Fibroblast of pulmonary artery (primary cell): ENCODE measurements at places on chromosomes 6 and 20.

DNA sequence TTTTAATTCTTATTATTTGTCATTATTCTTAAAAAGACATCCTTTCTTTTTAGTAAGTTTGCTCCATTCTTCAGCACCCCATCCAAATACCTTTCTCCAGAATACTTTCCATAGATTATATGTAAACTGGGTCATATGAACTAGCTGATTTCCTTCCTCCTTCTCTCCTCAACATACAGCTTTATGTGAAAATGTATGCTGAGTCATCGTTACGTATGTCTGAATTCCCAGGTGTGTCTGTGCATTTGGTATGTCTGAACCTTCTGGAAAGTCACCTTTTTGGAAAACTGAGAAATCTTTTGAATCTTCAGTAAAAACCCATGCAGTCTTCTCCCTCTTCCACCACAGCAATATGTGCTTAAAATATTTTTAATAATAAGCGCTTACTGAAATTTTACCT lies 264.5 kb downstream of the EYA4 start:
- DNase-seq: no peak

DNA sequence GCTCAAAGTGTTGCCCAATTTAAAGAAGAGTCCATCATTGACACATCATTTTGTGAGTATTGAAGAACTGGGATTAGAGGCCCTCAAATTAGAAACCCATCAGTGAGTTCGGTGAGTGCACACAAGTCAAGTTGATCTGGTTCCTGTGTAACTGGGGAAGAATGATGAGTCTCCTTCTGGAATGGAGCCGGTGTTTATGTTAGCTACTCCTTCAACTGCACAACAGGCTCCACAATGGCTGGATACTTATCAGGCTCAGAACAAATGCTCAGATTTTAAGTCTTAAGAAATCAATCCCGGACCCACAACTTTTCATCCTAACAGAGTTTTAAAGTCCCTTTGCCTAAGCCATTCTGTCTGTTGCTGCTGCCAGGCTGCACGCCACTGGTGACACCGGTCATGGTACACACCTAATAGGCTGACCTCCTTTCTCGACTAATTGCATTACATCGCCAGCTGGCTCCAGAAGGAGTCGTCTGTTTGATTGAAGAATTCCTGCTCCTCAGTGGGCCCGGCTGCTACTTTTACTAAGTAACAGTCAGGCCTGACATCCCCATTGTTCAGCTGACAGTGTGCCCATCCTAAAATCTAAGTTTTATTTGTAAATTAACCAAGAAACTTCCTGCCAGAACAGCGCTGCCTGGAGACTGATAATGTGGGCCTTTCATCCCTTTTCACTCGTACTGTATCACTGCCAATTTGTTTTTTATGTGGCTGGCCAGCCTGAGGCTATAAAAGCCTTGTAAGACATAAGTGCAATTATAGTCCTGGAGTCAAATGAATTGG lies 130.4 kb downstream of the INSM1 start:
- peak; percentile 4 for DNase-seq

GRCh38 chr6:89290401-89291155 lies 24.5 kb downstream of the GABRR2 start:
- no peak for DNase-seq

DNA sequence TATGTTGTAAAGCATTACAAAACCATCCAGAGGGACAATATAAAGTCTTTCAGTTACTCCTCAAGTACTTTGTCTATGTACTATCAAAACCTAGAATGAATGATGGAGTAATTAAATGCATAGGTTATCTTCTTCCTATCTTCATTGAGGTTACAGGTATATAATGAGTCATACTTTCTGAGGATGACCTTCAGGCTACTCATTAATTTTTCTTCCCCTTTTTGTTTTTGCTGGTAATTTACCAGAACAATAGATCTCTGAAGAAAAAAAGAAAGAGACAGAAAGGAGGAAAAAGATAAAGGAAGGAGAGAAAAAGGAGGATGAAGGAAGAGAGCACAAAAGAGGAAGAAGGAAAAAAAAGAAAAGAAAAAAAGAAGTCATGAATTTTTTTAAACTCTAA lies 398.4 kb downstream of the TBC1D32 start:
- no peak for DNase-seq

DNA sequence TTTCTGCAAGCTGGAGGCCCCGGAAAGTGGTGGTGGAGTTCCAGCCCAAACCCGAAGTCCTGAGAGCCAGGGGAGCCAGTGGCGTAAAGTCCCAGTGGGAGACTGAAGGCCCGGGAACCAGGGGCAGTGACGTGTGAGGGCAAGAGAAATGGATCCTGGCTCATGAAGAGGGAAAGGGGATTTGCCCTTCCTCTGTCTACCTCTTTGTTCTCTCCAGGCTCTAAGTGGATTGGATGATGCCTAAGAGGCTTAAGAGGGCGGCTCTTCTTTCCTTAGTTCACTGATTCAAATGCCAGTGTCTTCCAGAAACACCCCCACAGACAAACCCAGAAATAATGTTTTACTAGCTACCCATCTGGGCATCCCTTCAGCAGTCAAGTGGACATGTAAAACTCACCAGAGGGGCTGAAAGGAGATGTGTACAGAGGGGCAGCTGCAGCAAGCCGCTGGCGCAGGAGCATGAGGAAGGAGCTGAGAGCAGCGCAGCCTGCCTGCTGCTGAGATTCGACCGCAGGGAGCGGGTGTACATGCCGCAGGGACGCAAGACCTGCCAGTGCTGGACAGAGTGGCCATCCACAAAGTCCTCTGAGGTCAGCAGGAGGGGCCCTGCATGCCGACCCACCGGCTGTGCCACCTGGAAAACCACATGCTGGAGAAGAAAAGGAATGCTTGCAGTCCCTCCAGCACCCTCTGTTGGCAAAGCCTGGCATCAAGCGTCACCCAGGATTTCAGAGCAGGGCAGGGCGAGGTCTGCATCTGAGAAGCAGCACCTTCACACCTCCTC lies 29.5 kb downstream of the CDYL start:
- peak; percentile 51 for DNase-seq

- DNase-seq: no peak
These were observed 35.9 kb downstream of the SRC start for GRCh38 chr20:37381621-37382471.

DNA sequence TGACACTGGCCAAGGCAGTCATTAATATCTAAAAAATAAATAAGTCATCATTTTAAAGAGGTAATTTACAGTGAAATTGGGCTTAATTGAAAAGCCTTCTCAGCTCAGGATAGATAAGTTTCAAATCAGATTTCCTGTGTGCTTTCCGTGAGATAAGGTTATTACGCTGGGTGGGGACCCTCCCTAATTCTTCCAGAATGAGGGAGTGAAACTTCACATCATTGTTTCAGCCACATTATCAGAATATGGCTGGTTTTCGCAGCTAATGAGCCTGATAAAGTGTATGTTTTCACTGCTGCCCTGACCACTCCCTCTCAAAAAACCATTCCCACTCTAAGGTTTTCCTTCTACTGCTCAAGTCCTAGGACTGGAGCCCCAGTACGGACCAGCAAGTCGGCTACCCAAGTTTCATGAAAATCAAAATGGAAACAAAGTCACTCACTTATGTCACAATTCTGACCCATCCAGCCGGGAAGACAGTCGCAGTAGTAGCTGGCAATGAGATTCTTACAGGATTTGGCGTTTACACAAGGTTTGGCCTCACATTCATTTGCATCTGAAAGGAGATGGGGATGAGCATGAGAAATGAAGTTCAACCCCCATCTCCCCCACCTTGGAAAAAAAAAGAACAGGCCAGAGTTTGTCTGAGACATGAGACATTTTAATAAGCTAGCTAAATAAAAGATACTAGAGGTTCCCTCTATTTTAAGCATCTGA lies 24.6 kb downstream of the JAG1 start:
- DNase-seq: no peak

GRCh38 chr20:62254021-62254724 lies 15.9 kb downstream of the OSBPL2 start:
- no peak for DNase-seq

GRCh38 chr20:9145142-9145541 lies 76.3 kb downstream of the PLCB4 start:
- DNase-seq: no peak

- no peak for DNase-seq
These were observed 1.5 kb downstream of the TMEM181 start for GRCh38 chr6:158561321-158561884.

- DNase-seq: peak; percentile 70
These were observed 57.0 kb upstream of the PREP start for GRCh38 chr6:105459864-105460263.

DNA sequence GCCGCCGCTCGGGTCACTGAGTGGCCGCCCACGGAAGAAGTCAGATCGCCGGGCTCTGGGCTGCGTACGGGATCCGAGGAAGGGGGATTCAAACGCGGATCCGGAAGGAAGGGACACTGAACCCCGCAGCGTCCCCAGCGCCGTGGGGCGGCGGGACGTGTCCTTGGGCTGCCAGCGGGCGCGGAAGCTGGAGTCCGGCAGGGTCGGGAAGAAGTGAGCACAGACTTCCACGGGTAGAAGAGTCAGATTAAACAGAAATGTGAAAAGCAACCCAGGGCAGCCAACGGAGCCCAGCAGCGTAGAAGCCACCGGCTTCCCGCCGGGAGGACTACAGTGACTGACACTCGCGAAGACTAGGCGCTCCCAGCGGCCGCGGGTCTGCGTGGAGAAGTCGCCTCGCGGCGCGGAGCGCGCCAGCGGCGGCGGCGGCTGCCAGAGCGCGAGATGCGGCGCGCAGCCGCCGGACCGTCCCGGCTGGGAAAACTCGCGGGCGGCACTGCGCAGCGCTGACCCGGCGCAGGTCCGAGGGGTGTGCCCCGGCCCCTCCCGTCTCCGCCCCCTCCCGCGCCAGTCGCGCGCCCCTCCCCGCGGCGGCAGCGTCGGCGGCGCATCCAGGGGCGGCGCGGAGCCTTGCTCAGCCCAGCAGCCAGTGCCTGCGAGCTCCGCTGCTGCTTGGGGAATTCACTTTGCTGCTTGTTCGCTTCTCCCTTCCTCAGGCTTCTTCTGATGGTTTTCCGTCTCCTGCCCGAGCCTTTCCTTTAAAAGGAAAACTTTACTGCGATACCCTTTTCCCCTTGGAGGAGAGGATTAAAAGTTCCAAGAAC lies at the start of gene SAMD5:
Gene SAMD5, plus strand, starts transcription at position 649 of the 824 bp plus-strand sequence. CDS start 239 bp downstream, outside the sequence.
- peak; percentile 47 for DNase-seq

DNA sequence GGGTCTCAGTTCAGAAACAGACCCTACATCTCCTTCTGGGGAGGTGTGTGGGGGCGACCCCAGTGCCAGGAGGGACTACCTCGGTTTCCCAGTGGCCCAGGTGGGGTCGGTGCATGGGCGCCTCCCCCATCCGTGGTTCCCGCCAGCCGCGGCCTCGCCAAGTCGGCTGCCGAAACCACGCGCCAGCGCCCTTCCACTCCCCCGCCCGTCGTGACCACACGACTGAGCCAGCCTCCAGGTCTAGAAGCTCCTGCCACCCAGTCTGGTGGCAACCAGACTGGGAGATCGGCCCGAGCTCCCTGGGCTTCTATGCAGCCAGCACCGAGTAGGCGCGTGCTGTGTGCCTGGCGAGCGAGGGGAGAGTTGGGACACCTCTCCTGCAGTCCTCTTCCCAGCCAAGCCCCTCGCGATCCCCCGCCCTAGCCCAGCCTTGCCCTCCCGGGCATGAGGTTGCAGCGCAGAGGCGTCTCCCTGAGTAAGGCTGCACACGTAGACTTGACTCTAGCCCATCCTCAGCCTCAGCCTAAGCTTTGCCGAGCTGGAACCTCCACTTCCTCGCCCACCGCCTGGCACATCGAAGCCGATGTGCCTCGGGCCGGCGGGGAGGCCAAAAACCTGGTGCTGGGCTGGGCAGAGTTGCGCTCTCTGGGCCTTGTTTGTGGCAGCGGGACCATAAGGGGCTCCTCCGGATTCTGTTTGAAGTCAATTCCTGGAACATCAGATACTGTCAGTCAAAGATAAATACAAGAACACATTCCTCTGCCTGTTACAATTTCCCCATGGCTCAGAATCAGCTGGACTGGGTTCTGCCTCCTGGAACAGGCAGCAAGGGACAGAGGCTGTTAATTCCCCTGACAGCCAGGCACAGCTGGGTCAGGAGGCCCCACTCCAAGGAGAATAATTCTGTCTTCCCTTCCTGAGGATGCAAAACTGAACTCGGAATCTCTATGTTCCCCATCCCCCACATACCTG lies 1.5 kb upstream of the CPNE5 start:
- no peak for DNase-seq
